NCI-H1092 (cell line): ENCODE measurements at places on chromosomes 16 and 17.
A peak's percentile ranks its signal among the peaks of the same experiment; 100 is the strongest.

DNA sequence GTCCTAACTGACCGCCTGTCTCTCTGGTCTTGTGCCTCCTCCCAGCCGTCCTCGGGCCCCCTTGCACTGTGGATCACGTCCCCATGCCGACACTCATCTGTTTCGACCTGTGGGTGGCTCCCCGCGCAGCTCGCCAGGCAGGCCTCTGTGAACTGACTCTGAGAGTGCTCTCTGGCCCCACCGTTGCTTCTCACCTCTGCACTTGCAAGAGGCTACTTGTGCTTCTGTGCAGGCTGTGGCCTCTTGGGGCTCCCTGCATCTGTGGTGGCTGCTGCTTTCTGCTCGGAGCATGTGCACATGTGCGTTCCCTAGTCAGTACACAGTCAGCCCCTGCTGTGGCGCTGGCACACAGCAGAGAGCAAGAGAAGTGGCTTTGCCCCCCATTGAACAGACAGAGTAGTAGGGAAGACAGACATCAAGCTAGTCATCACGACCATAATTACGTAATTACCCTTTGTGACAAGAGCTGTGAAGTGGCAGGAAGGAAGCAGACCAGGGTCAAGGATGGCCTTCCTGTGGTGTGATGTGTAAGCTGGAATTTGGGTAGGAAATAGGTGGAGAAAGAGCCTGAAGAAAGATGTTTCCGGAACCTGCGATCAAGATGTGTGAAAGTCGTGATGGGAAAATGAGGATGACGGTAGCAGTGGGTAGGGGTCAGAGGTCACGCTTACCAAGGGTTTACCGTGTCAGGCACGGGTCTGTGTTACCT lies 256.0 kb upstream of the CACNG5 start:
- no peak for DNase-seq

DNA sequence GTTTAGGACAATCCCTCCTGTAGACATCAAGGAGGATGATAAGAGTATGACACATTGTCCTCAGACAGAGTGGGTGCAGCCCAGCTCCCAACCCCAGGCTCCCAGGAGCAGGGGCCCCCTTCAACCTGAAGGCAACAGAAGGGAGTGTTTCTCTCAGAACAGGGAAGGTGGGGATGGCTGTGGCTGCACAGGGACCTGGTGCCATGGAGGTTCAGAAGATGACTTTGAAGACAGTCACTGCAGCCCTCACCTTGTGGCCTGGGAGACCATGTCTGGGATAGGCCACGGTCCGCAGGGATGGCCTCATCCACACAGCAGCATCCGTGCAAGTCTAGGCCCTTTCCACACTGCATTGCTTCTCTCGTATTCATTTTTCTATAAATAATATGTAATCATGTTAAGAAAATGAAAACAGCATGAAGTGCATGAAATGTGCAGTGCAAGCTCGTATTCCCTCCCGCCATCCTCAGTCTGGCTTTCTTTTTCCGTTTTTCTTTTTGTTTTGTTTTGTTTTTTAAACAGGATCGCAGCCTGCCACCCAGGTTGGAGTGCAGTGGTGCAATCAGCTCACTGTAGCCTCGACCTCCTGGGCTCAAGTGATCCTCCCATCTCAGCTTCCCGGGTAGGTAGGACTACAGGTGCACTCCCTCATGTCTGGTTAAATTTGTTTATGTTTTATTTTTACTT lies 71.1 kb downstream of the METRNL start:
- no peak for DNase-seq

- no peak for DNase-seq
These were observed 95.3 kb upstream of the RPL38 start for GRCh38 chr17:74108126-74108705.

DNA sequence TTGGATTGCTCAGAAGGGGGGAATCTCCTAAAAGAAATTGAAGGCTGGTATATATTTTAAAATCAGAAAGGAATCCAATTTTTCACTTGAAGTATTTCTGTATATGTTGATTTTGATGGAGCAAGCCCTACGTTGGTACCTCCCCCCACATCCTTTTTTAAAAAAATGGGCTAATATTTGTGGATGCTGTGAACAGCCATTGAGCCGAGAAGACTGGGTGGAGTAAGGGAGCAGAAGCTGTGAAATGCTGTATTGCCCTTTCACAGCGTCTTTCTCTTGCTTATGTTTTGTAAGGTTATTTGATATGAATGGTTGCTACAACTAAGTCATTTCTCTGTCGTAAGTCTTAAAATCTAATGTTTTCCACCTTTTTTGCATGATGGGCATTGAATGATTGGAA lies 2.3 kb downstream of the PAFAH1B1 start:
- no peak for DNase-seq

- DNase-seq = no peak
These were observed 80.9 kb upstream of the NLRP1 start for GRCh38 chr17:5665164-5665563.

DNA sequence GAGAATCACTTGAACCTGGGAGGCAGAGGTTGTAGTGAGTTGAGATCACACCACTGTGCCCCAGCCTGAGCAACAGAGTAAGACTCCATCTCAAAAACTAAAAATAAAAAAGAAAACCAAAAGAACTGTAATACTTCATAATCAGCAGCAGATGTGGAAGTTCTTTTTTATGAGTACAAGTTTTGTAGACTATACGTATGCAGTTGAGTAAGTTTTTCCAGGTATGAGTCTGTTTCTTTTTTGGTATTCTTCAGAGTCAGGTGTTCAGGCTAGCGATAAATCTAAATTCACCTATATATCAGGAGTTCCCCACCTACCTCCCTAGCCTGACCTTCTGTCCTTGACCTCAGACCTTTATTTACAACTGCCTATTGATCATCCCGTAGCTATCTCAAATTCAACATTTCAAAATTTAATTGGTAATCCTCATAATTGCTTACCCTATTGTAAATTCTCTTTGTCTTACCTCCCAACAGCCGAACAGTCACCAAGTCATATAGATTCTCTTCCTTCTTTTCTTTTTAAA lies 10.7 kb downstream of the DCTN5 start:
- DNase-seq = no peak

GRCh38 chr17:59858167-59858816 lies 34.5 kb downstream of the TUBD1 start:
- DNase-seq = no peak

DNA sequence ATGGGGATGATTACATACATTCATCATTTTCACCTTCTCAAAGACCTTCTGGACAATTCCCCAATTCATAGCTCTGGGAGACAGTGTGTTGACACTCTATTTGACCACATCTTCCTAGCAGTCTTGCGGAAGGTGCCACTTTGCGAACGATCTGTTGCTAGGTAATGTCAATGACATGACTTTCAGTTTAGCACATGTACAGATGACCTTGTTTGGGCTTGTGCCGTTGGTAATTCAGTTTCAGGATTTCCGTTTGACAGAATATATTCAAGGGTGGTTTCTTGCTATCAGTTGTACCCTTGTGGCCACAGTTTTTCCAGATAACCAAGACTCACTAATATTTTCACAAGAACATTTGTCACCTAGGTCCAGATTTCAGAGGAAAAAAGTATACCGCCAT lies 478.2 kb downstream of the WWOX start:
- no peak for DNase-seq

DNA sequence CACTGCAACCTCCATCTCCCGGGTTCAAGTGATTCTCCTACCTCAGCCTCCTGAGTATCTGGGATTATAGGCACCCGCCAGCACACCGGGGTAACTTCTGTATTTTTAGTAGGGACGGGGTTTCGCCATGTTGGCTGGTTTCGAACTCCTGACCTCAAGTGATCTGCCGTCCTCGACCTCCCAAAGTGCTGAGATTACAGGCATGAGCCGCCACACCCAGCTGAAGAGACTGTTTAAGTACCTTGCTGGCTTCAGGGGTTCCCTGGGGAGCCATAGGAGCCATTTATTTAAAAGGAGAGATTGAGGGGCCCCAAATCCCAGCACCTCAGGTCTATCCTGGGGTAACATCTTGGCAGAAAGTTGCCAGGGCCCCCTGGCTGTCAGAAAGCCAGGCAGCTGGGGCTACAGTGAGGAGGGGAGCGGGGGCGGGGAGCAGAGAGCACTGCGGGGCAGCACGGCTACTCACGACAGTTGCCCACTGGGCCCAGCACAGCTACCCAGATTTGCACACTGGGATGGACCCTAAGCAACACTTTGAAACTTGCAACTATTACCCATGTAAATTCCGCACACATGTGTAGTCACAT lies 1.6 kb downstream of the SNAI3 start:
- DNase-seq = no peak

GRCh38 chr17:17924131-17924856 lies 47.9 kb downstream of the TOM1L2 start:
- no peak for DNase-seq

DNA sequence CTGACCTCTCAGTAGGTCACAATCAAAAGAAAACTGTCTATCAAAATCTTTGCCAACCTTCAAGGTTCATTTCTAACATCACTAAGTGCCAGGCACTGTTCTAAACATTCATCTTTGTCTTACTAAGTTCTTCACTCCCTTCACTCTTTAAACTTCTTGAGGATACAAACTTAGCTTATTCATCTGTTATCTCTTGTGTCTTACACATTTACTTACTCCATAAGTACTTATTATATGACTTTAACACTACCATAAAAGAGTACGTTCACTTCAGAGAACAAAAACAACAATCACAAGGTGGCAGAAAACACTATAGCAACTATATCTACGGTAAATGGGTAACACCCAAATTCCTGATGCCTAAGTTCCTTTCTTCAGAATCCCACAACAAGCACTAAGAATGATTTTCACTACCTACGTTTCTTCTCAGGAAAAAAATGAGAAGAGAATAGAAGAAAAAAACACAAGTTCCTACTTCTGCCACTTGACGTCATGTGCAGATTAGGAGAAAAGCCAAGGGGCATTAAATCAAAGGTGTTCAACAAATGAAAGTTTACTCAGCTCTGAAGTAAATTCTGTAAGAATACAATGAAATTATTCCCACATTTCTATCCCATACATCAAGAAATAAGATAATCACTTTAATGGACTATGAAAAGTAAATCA lies 29.2 kb downstream of the KANSL1 start:
- no peak for DNase-seq

- no peak for DNase-seq
These were observed 10.3 kb upstream of the MED9 start for GRCh38 chr17:17466511-17466910.

GRCh38 chr17:42002792-42003301 lies 14.4 kb downstream of the DNAJC7 start:
- DNase-seq = no peak

DNA sequence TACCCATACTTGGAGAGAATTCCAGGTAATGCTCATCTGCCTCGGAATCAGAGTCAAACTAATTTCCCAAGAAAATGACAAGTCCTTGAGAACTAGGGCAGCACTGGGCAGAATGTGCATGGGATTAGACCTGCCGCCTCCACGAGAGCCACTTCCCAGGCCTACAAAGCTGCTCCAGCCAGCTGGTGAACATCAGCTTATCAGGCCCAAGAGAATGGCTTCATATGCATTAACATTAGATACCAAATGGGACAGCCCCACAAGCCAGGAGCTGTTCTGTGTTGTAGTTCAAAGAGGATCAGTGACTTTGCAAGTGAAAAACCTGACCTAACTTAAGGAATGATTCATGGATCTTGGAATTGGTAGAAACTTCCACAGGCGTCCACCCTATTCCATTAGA lies 203.3 kb downstream of the CYLD start:
- no peak for DNase-seq

GRCh38 chr17:46154151-46154816 lies 38.9 kb downstream of the KANSL1 start:
- no peak for DNase-seq

DNA sequence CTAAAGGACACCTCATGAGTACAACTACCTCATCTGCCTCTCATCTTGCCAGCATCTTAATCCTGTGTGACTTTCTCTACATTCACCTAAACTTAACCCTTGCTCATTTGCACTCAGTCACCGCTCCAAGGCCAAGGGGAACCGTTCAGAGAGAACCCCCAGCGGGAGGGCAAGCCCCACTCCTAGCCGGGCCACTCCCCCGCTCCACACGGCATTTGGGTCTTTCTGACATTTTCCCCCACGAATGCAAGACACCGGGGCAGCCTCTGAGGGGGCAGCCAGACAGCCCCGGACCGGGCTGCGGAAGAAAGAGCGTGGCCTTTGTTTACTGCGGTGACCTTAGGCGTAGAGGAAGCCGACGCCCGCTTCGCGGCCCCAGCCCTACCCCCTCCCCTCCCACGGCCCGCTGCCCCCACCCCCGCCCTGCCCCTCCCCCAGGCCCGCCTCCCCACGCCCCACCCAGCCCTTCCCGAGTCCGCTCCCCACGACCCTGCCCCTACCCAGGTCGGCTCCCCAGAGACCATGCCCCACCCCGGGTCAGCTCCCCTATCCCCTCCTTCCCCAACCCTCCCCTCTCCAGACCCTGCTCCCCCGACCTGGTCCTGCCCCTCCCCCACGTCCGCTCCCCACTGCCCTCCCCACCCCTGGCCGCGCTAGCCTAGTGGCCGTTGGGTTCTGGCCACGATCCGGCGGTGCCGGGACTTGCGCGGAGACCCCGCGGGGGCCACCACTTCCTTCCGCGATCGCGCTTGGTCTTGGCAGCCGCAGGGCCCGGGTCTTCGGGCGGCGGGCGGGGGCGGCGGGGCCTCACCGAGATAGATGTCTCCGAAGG lies 789 bp downstream of the CSNK1D start:
- DNase-seq = peak; percentile 44

GRCh38 chr16:10971560-10971961 lies 27.2 kb downstream of the CLEC16A start:
- DNase-seq = peak; percentile 22

DNA sequence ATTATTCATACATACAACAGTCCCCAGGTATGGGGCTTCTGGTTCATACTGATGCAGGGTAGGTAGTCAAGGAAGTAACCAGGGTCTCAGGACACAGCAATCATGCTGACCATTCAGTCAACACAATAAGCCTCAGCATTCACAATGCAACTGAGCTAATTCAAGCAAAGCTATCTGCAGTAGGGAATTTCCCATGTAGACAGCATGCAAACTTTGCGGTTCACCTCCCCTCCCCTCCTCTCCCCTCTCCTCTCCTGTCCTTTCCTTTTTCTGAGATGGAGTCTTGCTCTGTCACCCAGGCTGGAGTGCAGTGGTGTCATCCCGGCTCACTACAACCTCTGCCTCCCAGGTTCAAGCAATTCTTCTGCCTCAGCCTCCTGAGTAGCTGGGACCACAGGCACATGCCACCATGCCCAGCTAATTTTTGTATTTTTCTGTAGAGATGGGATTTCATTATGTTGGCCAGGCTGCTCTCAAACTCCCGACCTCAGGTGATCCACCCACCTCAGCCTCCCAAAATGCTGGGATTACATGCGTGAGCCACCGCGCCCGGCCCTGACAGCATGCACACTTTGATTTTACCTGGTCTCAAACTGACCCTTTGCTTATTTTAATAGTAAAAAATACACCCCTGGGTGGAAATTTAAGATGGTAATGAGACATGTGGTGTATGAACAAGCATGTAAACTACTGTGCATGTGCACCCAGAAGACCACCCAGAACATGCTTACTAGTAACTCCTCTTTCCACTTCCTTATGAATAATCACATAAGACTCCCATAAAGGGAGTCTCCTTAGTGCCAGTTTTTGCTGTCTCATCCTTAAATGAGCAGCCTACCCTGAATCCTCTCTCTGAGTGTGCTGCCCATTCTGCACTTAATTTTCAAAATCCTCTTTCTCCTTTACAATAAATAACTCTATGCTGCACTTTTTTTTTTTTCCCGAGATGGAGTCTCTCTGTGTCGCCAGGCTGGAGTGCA lies 9.3 kb upstream of the RNF135 start:
- no peak for DNase-seq

- no peak for DNase-seq
These were observed 260.3 kb downstream of the FTO start for GRCh38 chr16:53964145-53964790.

- no peak for DNase-seq
These were observed 28.0 kb downstream of the ARHGAP23 start for GRCh38 chr17:38456031-38456815.

- no peak for DNase-seq
These were observed at the start of gene CD79B for GRCh38 chr17:63931981-63932561. TSS of gene CD79B (minus strand) at chr17:63932331. CDS start at chr17:63932261, 70 bp downstream.

- DNase-seq = no peak
These were observed 2291.3 kb downstream of the TP53TG3F start for GRCh38 chr16:35750701-35751104.
